Hypothalamus (tissue), 51 donors: ENCODE measurements at places on chromosomes 7 and 10.

DNA sequence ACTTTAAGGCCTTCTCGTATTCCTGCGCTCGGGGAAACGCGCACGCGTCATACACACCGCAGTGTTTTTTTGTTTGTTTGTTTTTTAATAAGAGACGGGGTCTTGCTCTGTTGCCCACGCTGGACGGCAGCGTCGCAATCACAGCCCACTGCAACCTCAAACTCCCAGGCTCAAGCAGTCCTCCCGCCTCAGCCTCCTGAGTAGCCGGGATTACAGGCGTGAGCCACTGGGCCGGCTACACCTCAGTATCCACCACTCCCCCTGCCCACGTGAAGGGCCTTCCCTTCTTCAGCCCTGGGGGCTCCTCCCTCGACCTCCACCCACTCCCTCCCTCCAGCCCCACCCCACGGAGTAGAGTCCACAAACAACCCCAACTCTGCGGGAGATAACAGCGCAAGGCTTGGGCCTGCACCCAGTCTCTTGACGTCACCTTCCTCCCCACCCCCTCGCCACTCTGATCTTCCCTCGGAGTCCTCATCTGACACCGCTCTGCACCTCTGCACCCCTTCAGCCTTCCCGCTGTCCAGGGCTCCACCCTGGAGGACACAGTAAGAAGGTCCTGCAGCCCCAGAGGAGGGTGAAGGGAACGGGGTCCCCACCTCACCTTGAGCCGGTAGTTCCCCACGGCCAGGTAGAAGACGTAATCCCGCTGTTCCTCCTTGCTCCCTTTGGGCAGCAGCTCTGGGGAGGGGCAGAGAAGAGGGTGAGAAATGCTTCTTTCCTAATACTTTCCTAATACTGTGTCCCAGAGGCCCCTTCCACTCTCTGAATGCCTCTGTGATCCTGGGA is 2.8 kb upstream of the CLDN15 start:
- no peak for DNase-seq

DNA sequence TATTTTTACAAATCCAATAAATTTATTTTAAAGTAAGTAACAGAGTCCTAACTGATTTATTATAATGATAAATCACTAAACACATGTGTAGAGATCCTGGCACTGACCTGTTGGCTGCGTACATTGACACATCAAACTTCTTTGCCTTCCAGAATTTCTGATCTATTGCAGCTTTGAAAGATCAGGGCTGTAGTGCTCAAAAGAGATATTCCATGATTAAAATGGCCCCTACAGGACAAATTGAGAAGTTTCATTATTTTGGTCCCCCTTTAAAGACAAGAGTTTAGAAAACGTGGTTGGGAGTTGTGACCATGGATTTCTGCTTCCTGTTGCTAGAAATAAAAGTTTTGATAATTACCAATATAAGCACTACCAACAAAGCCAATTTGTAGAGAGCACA is 87.7 kb upstream of the PDK4 start:
- no peak for DNase-seq

DNA sequence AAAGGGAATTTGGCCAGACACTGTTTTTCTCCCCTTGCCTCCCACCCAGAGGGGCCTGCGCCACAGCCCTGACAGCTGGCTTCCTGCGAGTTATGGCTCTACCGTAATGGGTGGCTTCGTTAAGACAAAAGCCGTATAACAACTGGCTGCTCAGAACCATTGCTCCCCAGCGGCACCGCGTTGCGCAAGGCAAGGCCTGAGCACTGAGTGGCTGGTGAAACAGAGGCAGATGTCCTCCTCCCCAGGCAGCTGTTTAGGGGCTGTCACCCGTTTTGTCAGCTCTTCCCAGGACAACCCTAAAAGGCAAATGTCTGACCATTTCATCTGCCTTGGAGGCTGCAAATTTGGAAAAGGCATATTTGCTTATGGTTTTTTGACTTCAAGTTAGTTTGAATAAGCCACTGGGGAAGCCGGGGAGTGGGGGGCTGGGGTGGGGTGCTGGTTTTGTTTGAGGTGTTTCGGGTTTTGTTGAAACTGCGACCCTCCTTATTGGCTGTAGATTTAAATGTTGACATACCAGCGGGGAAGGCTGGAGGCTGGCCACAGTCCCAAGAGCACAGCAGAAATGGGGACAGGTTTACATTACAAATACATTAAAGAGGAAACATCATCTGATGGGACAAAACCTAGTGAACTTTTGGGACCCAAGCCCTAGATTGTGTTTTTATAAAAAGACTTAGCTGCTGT is 681 bp upstream of the SPOCK2 start:
- DNase-seq, result peak; percentile 41

- DNase-seq, result no peak
Measured at GRCh38 chr7:74449809-74450397, 3.8 kb upstream of the GTF2IRD1 start.

- no peak for DNase-seq
Measured at GRCh38 chr10:5860066-5860465, 29.6 kb downstream of the ANKRD16 start.
